ENCODE measurements at places on chromosomes 4 and X. TPM values are rescaled to one million over a fixed set of nuclear protein-coding genes. Genes with fewer than 3 reads are reported as not detected.

IRS4 gene
- polyA plus RNA-seq, result not detected

DNA sequence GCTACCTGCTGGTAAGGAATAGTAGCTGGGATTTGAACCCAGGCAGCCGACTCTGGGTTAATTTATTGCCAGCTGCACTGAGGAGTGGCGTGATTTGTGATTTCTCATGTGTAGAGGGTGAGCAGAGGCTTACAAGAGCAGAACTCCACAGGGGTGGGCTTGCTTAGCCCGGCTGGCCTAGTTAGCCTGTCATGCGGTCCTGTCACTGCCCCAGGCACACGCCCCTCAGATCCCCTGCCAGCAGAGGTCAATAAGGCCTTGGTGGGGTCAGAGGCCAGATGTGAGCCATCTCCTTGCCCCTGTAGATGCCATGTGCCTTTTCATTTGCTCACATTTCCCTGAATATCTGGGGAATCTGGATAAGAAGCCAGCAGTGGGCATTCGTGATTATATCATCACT is 13.4 kb downstream of the NSDHL start:
- no peaks in the 10 kb centered on the region for H3K36me3 ChIP-seq
- no peak overlapping the region for H3K27ac ChIP-seq
- no peaks in the 10 kb centered on the region for H3K27me3 ChIP-seq
- DNase-seq, result no peak

GRCh38 chr4:99722006-99722405 is 64.4 kb upstream of the C4orf54 start:
- H3K4me3 ChIP-seq, result no peak overlapping the region
- H3K36me3 ChIP-seq, result no peaks in the 10 kb centered on the region
- peaks cover 2% of the 10 kb centered on the region for H3K27me3 ChIP-seq
- H3K4me1 ChIP-seq, result no peaks in the 10 kb centered on the region
- DNase-seq, result no peak

GRCh38 chr4:81650606-81651242 is 179.0 kb upstream of the RASGEF1B start:
- H3K36me3 ChIP-seq, result no peaks in the 10 kb centered on the region
- peak; percentile 5 for DNase-seq
- peaks cover 18% of the 10 kb centered on the region for H3K4me1 ChIP-seq
- peak overlapping the region; percentile 18 for H3K4me3 ChIP-seq
- peak overlapping the region; percentile 48 for H3K27ac ChIP-seq

GRCh38 chr4:120718979-120719566 is 203.5 kb downstream of the PRDM5 start:
- H3K36me3 ChIP-seq, result no peaks in the 10 kb centered on the region
- no peak overlapping the region for H3K27ac ChIP-seq
- H3K4me3 ChIP-seq, result no peak overlapping the region
- no peaks in the 10 kb centered on the region for H3K27me3 ChIP-seq

Data from naive thymus-derived CD8-positive, alpha-beta T cell (primary cell).